ENCODE measurements at places on chromosomes 16 and 17. TPM values are rescaled to one million over a fixed set of nuclear protein-coding genes. Genes with fewer than 3 reads are reported as not detected.

DNA sequence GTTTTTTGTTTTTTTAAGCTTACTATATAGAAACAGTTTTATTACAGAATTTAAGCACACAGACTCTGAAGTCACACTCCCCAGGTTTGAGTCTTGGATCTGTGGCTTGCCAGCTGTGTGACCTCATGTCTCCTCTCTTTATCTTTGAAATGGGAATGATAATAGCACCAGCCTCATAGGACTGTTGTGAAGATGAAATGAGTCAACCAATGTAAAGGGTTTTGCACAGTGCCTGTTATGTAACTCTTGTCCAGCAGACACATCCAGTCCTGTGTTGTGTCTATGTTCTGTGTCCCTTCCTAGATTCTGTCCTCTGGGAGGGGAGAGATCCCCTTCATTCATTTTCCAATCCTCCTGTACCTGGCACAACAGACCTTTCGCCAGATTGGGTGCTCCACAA lies 3.1 kb upstream of the CPD start:
- DNase-seq, result no peak

DNA sequence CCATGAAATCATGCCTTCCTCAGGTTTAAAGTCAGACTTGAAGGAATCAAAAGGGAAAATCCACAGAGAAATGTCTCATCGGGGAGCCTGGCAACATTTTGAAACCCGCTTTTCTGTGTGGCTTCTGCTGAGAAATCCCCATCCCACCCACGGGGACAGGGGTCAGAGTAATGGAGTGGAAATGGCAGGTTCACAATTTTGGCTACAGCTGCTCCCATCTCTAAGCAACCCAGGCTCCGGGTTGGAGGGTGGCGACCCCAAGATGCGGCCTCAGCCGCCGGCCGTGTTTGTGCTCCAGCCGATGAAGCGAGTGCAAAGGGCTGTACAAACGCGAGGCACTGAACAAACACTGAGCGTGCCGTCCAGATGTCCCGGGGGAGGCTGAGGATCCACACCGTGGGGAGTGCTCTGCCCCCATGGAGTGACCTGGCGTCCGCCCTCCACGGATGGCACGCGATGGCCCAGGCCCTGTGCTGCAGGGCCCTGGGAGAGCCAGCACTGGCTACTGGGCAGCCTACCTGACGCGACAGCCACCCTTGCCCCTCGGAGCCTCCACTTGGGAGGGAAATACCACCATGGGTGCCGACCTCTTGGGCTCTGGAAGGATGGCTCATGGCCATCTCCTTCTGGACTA lies 22.2 kb downstream of the SLC43A2 start:
- DNase-seq, result no peak

DNA sequence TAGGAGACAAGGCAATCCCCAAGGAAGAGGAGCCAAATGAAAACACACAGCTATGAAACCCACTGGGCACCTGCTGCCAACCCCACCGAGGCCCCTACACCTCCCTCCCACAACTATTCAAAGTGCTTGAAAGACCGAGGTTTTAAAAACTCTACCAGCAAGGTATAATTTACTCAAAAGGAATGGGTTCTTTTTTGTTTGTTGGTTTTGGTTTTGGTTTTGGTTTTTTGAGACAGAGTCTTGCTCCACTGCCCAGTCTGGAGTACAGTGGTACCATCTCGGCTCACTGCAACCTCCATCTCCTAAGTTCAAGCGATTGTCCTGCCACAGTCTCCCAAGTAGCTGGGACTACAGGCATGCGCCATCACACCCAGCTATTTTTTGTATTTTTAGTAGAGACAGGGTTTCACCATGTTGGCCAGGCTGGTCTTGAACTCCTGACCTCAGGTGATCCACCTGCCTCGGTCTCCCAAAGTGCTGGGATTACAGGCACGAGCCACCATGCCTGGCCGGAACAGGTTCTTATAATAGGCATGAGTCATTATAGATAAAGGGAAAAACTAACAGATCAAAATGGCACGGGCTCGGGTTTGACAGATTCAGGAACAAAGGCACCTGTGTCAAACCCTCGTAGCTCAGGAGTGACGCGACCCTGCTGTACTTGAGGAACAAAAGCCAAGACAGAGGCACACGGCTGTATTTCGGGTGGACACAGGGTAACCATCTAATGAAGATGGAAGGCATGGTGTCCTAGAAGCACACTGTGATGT lies 40.7 kb downstream of the COTL1 start:
- DNase-seq, result no peak

NPIPA5 gene
- total RNA-seq, result 12.0 TPM

RGS9 gene
- total RNA-seq, result 8.7 TPM

C16orf46 gene
- 1.5 TPM for total RNA-seq

- no peak for DNase-seq
Observed at GRCh38 chr16:25298165-25298872, 40.7 kb upstream of the ZKSCAN2 start.

GRCh38 chr17:78826421-78826820 lies 14.2 kb downstream of the USP36 start:
- DNase-seq, result no peak

Measured in upper lobe of right lung (tissue), 1 donor.